Sigmoid colon (tissue), 7 donors: ENCODE measurements at places on chromosomes 4 and X. TPM values are rescaled to one million over a fixed set of nuclear protein-coding genes. Genes with fewer than 3 reads are reported as not detected.

The FAM184B gene
- polyA plus RNA-seq = under 0.01 TPM

The ADH7 gene
- polyA plus RNA-seq = 0.03 TPM

The SPATA18 gene
- polyA plus RNA-seq = 6.6 TPM

The FAM200B gene
- polyA plus RNA-seq = 101 TPM

The ALB gene
- not detected for polyA plus RNA-seq

The CT45A2 gene
- polyA plus RNA-seq = not detected

The MAP7D2 gene
- polyA plus RNA-seq = 1.8 TPM

The TRMT10A gene
- polyA plus RNA-seq = 5.5 TPM

The PCDH10 gene
- not detected for polyA plus RNA-seq

DNA sequence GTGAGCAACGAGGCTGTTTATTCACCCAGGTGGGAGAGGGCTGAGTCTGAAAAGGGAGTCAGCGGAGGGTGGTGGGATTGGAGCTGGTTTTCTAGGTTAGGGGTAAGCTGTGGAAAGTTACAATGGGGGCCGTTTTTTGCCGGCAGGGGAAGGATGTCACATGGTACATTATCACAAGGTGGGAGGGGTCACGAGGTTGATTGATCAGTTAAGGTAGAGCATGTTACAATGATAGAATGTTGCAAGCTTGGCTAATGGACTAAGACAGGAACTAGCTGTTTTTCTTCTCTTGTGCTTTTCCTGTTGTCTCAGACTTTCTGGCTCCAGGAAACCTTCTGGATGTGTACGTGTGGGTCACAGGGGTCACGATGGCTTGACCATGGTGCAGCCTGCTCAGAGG lies 536.3 kb upstream of the HTR2C start:
- H3K4me3 ChIP-seq = no peak overlapping the region
- H3K36me3 ChIP-seq = no peaks in the 10 kb centered on the region
- H3K27me3 ChIP-seq = no peaks in the 10 kb centered on the region
- H3K27ac ChIP-seq = no peak overlapping the region

DNA sequence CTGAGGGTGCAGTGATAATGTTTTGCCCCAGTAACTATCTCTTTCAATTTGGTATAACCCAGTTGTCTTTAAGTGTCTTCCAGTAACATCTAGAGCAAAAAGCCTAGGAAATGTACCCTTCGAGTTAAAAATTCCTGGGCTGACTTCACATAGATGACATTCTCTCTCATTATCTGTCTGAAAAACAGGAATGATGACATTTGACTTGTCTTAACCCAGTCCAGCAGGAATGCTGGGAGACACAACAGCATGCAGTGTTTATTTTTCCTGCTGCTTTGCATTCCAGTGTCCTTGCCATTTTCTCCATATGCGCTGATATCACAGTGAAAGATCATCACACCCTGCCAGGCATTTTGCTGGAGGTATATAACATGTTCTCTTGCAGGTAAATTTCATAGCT lies 130.0 kb downstream of the SOWAHB start:
- DNase-seq = no peak
- no peak overlapping the region for H3K4me3 ChIP-seq
- no peaks in the 10 kb centered on the region for H3K36me3 ChIP-seq
- H3K27me3 ChIP-seq = no peaks in the 10 kb centered on the region
- H3K27ac ChIP-seq = no peak overlapping the region

DNA sequence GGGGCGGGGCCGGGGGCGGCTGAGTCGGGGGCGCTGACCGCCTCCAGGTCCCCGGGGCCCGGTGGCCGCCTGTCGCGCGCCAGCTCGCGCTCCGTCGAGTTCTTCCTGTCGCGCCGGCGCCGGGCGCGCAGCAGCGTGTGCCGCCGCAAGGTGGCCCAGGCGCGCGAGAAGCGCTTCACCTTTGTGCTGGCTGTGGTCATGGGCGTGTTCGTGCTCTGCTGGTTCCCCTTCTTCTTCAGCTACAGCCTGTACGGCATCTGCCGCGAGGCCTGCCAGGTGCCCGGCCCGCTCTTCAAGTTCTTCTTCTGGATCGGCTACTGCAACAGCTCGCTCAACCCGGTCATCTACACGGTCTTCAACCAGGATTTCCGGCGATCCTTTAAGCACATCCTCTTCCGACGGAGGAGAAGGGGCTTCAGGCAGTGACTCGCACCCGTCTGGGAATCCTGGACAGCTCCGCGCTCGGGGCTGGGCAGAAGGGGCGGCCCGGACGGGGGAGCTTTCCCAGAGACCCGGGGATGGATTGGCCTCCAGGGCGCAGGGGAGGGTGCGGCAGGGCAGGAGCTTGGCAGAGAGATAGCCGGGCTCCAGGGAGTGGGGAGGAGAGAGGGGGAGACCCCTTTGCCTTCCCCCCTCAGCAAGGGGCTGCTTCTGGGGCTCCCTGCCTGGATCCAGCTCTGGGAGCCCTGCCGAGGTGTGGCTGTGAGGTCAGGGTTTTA lies 1.5 kb downstream of the ADRA2C start:
- peaks cover 11% of the 10 kb centered on the region for H3K4me1 ChIP-seq
- H3K27me3 ChIP-seq = peaks cover 25% of the 10 kb centered on the region
- no peak for DNase-seq
- no peaks in the 10 kb centered on the region for H3K36me3 ChIP-seq
- H3K27ac ChIP-seq = no peak overlapping the region

DNA sequence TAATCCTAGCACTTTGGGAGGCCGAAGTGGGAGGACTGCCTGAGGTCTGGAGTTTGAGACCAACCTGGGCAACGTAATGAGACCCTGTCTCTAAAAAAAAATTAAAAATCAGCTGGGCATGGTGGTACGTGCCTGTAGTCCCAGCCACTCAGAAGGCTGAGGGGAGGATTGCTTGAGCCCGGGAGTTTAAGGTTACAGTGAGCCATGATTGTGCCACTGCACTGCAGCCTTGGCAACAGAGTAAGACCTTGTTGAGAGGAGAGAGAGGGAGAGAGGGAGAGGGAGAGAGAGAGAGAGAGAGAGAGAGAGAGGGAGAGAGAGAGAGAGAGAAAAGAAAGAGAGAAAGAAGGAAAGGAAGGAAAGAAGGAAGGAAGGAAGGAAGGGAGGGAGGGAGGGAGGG lies 144.9 kb downstream of the RASL11B start:
- H3K4me3 ChIP-seq = no peak overlapping the region
- no peak overlapping the region for H3K27ac ChIP-seq
- H3K27me3 ChIP-seq = no peaks in the 10 kb centered on the region
- no peak for DNase-seq
- H3K36me3 ChIP-seq = no peaks in the 10 kb centered on the region

- no peak overlapping the region for H3K27ac ChIP-seq
- no peak overlapping the region for H3K4me3 ChIP-seq
- H3K36me3 ChIP-seq = no peaks in the 10 kb centered on the region
- no peaks in the 10 kb centered on the region for H3K4me1 ChIP-seq
- no peaks in the 10 kb centered on the region for H3K27me3 ChIP-seq
Observed at GRCh38 chrX:112851806-112852205, 11.2 kb upstream of the AMOT start.

DNA sequence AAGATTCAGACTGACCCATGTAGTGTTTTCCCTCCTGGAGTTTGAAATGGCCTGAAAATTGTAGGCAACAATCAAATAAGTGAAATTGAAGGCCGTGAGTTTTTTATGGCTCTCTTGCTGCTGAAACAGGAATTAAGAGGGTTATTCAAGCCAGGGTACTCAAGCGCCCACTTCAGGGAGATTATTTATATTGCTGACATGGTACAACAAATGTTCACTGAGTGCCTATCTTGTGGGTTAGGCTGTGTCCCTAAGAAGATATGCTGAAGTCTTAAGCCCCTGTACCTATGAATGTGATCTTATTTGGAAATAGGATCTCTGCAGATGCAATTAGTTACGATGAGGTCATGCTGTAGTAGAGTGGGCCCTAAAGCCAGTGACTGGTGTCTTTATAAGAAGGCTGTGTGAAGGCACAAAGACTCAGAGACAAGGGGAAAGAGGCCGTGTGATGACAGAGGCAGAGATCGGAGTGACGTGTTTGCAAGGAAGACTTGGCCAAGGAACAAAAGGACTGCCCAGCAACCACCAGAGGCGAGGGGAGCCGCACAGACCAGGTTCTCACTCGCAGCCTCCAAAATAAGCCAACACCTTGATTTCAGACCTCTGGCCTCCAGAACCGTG lies 72.9 kb downstream of the MED28 start:
- H3K27ac ChIP-seq = no peak overlapping the region
- no peak for DNase-seq
- no peak overlapping the region for H3K4me3 ChIP-seq
- no peaks in the 10 kb centered on the region for H3K27me3 ChIP-seq

DNA sequence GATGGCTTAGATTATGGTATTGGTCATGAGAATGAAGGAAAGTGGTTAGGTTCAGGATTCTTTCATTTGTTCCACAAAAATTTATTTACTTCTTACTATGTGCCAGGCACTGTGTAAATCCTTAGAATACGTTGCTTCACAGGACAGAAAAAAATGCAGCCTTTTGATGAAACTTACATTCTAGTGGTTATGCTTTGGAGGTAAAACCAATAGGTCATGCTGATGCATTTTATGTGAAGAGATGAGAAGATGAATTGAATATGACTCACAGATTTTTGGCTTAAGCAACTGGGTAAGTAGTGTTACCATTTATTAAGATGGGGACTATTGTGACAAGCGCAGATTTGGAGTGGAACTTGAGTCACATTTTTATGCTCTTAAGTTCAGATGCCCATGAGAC lies 165.3 kb downstream of the GLRA2 start:
- DNase-seq = no peak
- H3K27ac ChIP-seq = no peak overlapping the region
- no peak overlapping the region for H3K4me3 ChIP-seq
- H3K36me3 ChIP-seq = no peaks in the 10 kb centered on the region
- no peaks in the 10 kb centered on the region for H3K27me3 ChIP-seq
- H3K4me1 ChIP-seq = no peaks in the 10 kb centered on the region

DNA sequence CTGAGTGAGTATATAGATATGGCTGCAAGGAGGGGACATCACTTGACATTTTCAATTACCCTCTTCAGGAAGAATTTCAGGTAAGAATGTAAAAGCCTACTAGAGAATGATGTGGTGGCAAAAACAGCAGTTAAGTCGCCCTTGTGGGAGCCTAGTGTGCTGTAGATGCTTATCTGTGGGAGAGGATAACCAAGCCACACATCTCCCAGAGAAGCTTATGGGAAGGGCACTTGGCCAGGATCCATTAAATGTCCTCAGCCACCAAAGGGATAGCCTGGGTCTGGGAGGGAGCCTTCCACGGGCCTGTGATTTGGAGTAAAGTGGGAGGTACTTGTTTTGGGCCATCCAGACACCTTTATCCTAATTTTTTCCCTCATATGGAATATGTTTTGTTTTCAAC lies 41.3 kb upstream of the BCLAF3 start:
- H3K4me3 ChIP-seq = no peak overlapping the region
- no peaks in the 10 kb centered on the region for H3K36me3 ChIP-seq
- H3K27ac ChIP-seq = no peak overlapping the region
- no peaks in the 10 kb centered on the region for H3K27me3 ChIP-seq

- no peak overlapping the region for H3K27ac ChIP-seq
- no peak for DNase-seq
- peaks cover 10% of the 10 kb centered on the region for H3K4me1 ChIP-seq
- H3K36me3 ChIP-seq = no peaks in the 10 kb centered on the region
- no peaks in the 10 kb centered on the region for H3K27me3 ChIP-seq
Observed at GRCh38 chrX:134718966-134719317, 60.7 kb upstream of the PLAC1 start.

GRCh38 chr4:155234206-155234605 lies 25.8 kb downstream of the NPY2R start:
- H3K27ac ChIP-seq = no peak overlapping the region
- H3K27me3 ChIP-seq = no peaks in the 10 kb centered on the region
- H3K36me3 ChIP-seq = no peaks in the 10 kb centered on the region
- no peak overlapping the region for H3K4me3 ChIP-seq

- H3K4me1 ChIP-seq = no peaks in the 10 kb centered on the region
- no peak for DNase-seq
- no peaks in the 10 kb centered on the region for H3K27me3 ChIP-seq
- H3K4me3 ChIP-seq = no peak overlapping the region
Observed at GRCh38 chr4:113741956-113742355, 19.6 kb downstream of the CAMK2D start.

- no peak for DNase-seq
- peaks cover 13% of the 10 kb centered on the region for H3K27me3 ChIP-seq
- peaks cover 10% of the 10 kb centered on the region for H3K4me1 ChIP-seq
- H3K4me3 ChIP-seq = peak overlapping the region; percentile 27
- H3K27ac ChIP-seq = no peak overlapping the region
Observed at GRCh38 chrX:153884590-153884989, 1.4 kb downstream of the L1CAM start.

DNA sequence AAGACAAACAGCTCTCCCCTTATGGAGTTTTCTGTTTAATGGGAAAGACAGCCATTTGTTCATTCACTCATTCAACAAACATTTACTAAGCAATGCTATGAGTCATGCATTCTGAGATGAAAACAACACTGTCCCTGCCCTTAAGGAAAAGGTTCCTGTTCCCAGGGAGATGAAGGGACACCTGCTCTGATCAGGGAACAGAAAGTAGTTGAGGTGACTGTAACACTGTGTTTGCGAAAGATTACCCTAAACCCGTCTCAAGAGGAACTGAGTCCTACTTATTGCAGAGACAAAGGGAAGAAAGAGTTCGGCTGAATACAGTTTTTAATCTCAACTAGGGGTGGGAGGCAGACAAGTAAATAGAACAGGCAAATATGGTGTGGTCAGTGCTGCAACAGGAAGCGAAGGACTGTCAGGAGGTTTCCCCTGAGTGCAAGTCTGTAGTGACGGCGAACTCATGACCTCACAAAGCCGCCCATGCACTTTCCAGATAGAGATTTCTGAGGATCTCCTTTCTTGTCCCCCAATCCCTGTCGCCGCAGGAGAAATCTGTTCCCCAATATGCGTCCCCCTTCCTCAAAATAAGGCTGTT lies 712 bp downstream of the STX18 start:
- H3K36me3 ChIP-seq = no peaks in the 10 kb centered on the region
- peak overlapping the region; percentile 82 for H3K27ac ChIP-seq
- H3K4me1 ChIP-seq = no peaks in the 10 kb centered on the region
- peak overlapping the region; percentile 94 for H3K4me3 ChIP-seq
- H3K27me3 ChIP-seq = no peaks in the 10 kb centered on the region
- no peak for DNase-seq

DNA sequence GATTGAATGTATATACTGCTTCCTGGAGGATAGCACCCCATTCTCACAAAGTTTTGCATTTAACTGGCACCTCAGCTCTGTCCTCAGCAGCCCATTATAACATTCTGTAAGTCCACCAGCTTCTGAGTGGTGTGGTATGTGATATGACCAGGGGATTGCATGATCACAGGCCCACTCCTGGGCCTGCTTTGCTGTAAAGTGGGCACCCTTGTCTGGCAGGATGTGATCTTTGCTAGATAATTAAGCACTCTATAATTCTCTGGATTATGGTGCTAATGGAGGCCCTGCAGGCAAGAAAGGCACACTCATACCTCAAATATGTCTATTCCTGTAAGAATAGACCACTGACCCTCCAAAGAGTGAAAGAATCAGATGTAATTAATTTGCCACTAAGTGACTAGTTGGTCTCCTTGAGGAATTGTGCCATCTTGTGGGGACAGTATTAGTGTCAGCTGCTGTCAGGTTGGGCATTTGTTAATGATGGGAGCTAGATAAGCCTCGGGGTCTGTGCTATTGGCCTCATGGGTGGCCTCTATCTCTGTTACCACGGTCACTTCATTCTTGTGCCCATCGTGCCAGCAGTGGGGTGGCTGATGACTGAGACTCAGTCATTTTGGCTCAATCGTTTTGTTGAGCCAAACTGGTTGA lies 2.2 kb upstream of the CFI start:
- H3K27me3 ChIP-seq = no peaks in the 10 kb centered on the region
- H3K27ac ChIP-seq = no peak overlapping the region
- H3K4me1 ChIP-seq = no peaks in the 10 kb centered on the region
- no peaks in the 10 kb centered on the region for H3K36me3 ChIP-seq
- no peak overlapping the region for H3K4me3 ChIP-seq
